Caudate nucleus (tissue), 63 donors: ENCODE measurements at places on chromosomes 6 and 20.

- no peak for DNase-seq
These were observed 837.3 kb upstream of the SLC35B3 start for GRCh38 chr6:9272671-9273070.

GRCh38 chr6:93423542-93423941, 4.2 kb upstream of the EPHA7 start:
- DNase-seq, result no peak

DNA sequence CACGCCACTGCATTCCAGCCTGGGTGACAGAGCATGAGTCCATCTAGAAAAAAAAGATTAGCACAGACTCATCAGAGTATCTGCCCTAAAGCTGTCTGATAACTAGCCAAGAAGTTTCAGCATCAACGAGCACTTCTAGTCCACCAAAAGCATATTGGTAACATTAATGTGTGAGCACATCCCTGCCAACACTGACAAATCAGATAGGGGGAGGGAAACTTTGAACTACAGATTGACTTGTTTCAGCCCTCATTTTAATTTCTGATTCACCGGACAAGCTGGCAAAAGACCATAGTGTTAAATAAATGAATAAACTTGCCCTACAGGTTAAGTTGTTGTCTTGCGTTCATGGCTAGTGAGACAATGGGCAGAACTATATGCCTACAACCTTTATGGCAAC, 7.7 kb upstream of the SEC63 start:
- DNase-seq, result no peak

DNA sequence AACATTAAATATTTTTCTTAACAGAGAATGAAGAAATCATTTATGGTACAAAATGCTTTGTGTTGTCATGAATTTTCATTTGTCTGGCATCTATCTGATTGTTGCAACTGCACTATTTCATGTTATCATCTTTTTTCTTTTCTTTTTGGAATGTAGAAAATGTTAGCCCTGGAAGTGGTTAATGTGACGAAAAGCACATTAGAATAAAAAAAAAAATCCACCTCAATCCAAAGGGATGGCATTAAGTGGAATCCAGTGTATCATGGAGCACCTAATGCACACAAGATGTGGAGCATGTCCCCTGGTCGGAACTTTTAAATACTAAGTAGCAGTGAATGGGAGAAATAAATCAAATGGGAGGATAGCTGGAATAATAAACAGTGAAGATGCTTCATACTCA, 172.9 kb upstream of the MCHR2 start:
- no peak for DNase-seq

GRCh38 chr6:17580518-17581048, 19.5 kb upstream of the FAM8A1 start:
- peak; percentile 6 for DNase-seq

GRCh38 chr20:664576-664975, 11.0 kb downstream of the SCRT2 start:
- no peak for DNase-seq

DNA sequence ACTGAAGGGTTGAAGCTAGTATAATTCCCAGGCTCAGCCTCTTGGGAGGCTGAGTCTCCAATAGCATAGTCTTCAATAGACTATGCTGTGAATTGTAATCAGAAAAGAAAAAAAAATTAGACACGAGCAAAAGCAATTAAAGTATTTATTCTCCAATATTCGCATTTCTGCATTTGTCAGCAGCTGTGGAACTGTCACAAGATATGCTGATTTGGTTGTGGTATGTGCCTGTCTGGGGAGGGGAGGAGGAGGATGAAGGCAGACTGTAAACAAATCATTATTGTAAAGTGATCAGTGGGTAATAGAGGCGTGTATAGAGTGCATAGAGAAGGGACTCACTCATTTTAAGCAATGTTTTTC, 10.1 kb upstream of the BICRAL start:
- DNase-seq, result no peak

GRCh38 chr6:129882510-129883023, 21.5 kb upstream of the TMEM244 start:
- DNase-seq, result no peak

GRCh38 chr6:102736941-102737368, 1343.4 kb downstream of the GRIK2 start:
- DNase-seq, result no peak

GRCh38 chr20:8271727-8272126, 139.7 kb downstream of the PLCB1 start:
- DNase-seq, result peak; percentile 59

- no peak for DNase-seq
These were observed 612.3 kb upstream of the BTBD3 start for GRCh38 chr20:11305406-11305805.

DNA sequence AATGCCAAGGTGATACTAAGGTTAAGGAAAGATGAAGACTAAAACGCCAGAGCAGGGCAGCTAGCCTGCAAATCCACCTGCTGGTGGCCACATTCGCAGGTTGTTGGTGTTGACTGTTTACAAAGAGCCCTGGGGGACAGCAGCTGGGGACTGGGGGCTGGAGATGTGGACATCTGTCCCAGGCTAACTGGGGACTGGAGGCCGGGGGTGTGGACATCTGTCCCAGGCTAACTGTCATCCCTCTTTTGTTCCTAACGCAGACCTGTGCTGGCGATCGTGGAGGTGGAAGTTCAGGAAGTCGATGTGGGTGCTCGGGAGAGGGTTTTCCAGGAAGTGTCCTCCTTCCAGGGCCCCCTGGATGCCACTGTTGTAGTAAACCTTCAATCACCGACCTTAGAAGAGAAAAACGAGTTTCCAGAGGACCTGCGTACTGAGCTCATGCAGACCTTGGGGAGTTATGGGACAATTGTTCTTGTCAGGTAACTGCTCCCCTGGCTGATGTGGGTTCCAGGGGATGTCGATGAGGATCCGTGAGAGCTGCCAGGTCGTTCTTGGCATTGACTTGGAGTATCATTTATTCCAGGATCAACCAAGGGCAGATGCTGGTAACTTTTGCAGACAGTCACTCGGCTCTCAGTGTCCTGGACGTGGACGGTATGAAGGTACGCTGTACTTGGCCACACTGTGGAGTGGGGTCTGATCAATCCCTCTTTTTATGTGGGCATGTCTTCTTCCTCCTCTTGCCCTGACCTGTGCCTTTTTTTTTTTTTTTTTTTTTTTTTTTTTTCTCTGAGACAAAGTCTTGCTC, 87.0 kb downstream of the SERAC1 start:
- no peak for DNase-seq

- no peak for DNase-seq
These were observed 8.7 kb downstream of the UBR2 start for GRCh38 chr6:42572523-42572922.

- DNase-seq, result no peak
These were observed 9.3 kb upstream of the SIRPB2 start for GRCh38 chr20:1500496-1500895.

DNA sequence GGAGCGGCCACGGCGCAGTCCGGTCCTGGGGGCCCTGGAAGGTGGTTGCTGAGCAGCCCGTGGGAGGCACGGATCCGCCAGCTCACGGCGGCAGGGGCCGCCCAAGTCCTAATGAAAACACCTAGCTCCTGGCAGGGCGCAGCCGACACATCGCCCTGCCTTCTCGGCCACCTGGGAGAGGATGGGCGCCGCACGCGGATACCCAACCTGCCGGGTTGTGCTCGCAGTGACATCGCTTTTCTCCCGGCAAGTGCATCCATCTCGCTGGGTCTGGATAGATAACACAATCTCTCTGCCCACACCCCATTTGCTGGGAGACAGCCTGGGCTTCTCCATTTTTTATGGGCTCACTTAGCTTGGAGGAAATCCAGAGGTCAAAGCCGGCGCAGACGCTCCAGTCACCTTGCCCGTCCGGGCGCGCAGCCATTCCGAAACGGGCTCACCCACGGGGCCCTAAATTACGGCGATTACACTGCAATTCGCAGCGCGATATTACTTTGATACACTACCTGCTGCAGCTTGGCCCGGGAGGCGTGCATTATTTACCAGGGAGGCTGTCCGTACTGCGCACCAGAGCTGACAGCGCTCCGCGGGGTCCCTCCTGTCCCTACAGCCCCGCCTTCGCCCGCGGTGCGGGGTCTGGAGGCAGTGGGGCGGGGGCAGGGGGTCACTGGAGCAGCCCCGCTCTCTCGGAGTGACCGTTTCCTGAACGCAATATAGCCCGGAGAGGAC, 36.2 kb upstream of the CCDC167 start:
- peak; percentile 15 for DNase-seq

- no peak for DNase-seq
These were observed 94.6 kb downstream of the FOXA2 start for GRCh38 chr20:22489626-22490286.

- DNase-seq, result no peak
These were observed 299.1 kb upstream of the ID4 start for GRCh38 chr6:19538096-19538495.
